ENCODE measurements at places on chromosomes 13 and 19.

GRCh38 chr19:9586764-9587163 lies 2.5 kb upstream of the ZNF121 start:
- DNase-seq = peak; percentile 78

GRCh38 chr13:45781553-45782326 lies 69.8 kb downstream of the SIAH3 start:
- DNase-seq = no peak

DNA sequence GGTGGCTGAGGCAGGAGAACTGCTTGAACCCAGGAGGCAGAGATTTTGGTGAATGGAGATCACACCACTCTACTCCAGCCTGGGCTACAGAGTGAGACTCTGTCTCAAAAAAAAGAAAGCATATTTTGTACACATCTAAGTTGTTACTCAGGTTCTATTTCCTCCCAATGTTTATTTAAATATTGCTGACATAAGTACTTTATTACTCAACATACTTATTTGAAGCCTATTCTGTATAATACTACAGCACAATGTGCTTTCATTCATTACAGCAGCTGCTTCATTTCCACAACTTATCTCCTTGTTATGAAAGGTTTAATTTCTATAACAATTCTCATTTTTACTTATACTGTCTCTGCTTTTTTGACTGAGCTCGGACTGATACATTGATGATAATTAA lies 495.7 kb downstream of the SLITRK1 start:
- DNase-seq = no peak

- DNase-seq = no peak
Observed at GRCh38 chr13:24284889-24285565, 24.4 kb upstream of the C1QTNF9 start.

GRCh38 chr19:32708457-32708856 lies 11.1 kb upstream of the TDRD12 start:
- peak; percentile 34 for DNase-seq

Data from activated naive CD4-positive, alpha-beta T cell treated with anti-CD3 and anti-CD28 coated beads, Interleukin-2, amount 50 U/mL, for 16 hours (primary cell).